ELR (cell line): ENCODE measurements at places on chromosomes 16 and 17.

- no peak for DNase-seq
Measured at GRCh38 chr17:7080456-7081041, 498 bp upstream of the CLEC10A start.

GRCh38 chr16:89442588-89442987 is 47.8 kb downstream of the ANKRD11 start:
- DNase-seq: no peak

- DNase-seq: no peak
Measured at GRCh38 chr16:66471716-66472393, 44.8 kb downstream of the BEAN1 start.

DNA sequence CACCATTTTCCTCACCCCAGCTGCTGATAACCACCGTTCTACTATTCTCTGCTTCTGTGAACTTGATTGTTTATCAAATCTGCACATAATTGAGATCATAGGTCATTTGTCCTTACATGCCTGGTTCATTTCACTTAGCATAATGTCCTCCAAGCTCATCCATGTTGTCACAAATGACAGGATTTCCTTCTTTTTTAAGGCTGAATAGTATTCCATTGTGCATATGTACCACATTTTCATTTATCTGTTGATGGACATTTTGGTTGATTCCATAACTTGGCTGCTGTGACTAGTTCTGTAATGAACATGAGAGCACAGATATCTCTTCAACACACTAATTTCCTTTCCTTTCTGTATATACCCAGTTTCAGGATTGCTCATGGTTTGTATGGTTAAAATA is 225.3 kb upstream of the TBX2 start:
- no peak for DNase-seq

DNA sequence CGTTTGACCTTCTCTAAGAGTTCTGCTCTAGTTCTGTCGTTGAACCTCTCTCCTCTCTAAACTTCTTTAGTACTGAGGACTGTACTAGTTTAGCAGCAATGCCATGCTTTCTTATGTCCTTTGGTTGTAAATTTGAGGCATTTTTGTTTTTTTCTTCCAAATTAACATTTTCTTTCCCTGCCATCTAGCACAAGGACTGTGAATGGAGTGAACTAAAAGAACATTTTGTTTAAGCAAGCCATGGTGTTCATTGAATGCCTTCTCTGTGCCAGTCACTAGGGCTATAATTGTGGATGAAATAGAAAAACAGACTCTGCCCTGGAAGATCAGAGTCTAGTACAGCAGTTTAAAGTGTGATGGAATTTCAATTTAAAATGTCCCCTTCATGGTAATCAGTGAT is 137.9 kb downstream of the FTO start:
- no peak for DNase-seq

- DNase-seq: no peak
Measured at GRCh38 chr16:48247311-48247710, at the start of gene ABCC11. TSS of gene ABCC11 (minus strand) at chr16:48247539. CDS start at chr16:48231921, 15,618 bp downstream.

DNA sequence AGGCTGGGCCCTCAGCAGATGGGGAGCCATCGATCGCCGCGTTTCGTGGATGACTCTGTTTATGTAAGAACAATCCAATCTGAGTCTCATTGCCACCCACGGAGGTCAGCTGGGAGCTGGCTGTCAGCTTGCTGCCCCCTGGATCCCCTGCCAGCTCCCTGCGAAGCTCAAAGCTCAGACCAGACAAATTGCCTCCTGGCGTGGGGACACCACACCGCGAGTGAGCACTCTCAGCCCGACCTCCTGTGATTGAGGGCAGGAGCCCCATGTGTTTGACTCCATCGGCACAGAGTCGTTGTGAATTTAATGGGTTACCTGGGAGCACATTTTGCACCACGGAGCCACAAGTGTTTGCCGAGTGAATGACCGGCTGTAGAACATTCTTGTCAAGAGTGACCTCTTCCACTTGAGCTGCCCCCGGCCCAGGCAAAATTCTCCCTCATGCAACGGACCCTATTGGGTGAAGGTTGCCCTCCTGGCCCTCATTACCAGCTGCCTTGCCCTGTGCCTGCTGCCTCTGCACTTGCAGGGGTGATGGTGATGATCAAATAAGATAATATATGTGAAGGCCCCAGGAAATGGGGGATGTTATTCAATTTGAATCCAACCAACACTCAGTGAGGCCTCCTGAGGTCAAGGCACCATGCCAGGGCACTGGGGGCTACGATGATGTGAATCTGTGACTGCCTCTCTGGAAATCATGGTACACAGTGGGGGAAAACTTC is 7.6 kb upstream of the GFAP start:
- no peak for DNase-seq

- no peak for DNase-seq
Measured at GRCh38 chr16:87849419-87850008, 19.8 kb downstream of the SLC7A5 start.

DNA sequence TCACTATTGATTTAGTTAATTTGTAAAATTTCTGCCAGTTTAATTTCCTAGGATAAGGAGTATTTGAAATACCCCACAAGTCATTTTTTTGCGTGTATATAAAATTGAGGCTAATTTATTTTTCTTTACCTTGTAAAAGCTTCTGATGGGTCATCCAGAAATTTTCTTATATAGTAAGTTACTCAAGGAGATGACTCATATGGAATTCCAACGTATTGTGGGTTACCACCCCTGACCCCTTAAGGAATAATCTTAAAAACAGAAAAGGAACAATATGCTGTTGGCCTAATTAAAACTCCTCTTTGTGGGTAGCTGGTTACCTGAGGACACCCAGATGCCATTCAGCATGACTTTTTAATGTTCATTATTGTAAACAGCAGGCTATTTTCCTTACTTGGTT is 13.6 kb downstream of the HEATR6 start:
- DNase-seq: peak; percentile 95

DNA sequence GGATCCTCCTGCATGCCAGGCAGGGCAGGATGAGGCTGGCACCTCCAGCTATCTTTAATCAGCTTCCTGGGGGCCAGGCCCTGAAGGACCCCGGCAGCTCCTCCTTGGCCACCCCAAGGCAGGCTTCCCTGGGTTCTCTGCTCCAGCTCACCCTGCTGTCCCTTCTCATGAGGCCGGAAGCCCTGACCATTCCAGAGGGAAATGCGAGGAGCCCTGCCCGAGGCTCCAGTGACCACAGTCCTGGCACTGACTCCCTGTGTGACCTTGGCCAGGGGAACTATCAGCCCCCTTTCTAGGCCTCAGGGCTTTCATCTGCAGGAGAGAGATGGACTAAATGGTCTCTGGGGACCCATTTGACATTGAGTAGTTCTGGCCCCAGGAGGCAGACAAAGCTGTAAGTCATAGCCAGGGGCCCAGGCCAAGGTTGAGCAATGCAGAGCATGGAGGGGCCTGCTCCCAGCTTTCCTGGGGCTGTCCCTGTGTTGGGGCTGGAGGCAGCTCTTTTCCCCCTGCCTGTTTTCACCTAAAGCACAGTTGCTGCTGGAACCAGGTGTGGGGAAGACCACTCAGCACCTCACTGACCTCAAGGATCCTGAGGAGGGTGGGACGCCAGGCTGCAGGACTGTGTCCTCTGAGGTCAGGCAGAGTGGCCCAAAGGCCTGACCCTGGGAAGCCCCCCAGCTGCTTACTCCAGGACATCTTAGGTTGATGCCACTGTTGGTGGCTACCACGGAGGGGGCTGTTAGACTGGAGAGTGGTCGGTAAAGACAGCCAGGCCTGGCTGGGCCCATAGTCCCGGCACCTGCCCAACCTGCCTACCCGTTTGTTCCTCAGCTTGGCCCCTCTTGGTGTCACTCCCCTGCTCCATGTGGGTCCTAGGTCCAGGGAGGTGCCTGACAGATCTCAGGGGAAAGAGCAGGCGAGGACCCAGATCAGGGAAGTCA is 8.1 kb downstream of the KCNH6 start:
- DNase-seq: no peak

DNA sequence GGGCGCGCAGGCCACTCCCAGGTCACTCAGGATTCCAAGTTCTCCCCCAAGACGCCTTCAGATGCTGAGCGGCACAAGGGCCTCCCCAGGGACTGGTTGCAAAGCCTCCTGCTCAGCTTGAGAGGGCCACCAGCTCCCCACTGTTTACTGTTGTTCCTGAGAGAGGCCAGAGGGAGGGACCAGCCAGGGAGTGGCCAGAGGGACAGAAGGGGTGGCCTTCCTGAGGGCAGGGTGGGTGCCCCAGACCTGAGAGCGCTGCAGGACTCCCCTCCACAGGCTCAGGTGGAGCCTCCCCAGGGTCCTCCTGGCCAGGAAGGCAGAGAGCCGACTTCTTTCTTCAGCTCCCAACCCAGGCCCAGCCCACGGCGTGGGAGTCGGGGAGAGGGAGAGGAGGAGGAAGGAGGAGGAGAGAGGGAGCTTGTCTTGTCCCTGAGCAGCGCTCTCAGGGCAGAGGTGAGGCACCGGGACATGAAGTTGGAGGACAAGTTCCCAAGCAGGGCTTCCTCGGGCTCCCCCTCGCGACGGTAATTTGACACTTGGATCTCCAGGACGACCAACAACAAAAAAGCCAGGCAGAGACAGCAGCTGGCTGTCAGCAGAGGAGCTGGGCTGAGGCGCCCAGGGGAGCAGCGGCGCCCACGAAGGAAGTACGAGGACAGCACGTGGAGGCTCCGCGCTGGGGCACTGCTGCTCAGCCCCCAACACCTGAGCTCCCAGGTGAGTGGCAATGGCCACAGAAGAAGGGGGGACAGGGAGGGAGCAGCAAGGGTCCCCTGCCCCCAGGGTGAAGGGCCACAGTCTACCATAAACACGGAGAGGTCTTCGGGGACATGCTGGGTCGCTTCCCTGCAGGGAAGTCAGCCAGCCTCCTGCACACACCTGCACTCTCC is 497 bp downstream of the SMIM5 start:
- peak; percentile 93 for DNase-seq

GRCh38 chr16:71724320-71724751 is at the start of gene PHLPP2:
TSS of gene PHLPP2 (minus strand) at chr16:71724701. CDS start at chr16:71714795, 9,906 bp downstream.
- DNase-seq: no peak

DNA sequence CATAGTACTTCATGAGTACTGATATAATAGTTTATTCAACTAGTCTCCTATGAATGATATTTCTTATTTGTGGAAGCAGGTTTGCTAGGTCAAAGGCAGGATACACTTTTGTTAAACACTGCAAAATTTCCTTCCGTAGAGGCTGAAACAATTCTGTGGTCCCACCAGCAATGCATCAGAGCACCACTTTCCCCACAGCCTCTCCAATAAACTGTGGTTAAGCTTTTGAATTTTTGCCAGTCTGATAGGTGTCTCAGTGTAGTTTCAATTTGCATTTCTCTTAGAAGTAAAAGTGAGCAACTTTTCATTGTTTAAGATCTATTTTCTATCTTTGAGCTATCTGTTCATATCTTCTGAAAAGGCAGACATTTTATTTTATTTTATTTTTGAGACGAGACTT is 36.4 kb upstream of the CORO6 start:
- no peak for DNase-seq

DNA sequence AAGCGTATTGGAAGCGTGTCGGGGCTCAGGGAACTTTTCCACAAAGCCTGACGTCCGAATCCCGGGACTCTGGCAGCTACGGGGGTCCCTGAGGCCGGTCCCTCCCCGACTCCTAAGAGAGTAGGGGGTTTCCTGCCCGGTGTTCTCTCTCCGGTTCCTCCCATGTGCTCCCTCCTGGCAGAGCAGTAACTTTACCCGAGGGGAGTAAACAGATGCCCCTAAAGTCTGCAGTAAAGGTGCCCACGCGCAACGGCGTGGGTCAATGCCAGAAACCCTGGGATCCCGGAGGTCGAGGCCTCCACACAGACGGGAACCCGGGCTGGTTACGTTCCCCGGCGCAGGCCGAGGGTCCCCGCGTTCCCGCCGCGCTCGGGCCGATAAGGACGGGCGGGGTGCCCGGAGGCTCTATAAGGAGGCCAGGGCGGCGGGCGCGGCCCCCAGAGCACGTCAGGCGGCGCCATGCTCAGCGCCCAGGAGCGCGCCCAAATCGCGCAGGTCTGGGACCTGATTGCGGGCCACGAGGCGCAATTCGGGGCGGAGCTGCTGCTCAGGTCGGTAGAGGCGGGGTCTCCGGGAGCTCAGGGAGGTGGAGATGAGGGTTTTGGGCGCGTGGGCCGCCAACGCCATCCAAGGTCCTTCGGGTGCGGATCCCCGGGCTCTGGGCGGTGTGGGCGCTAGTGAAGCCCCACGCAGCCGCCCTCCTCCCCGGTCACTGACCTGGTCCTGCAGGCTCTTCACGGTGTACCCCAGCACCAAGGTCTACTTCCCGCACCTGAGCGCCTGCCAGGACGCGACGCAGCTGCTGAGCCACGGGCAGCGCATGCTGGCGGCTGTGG is at the start of gene HBM:
Gene HBM, plus strand, starts transcription at position 440 of the 836 bp plus-strand sequence. Its CDS starts 20 bp downstream, at position 460.
- no peak for DNase-seq

GRCh38 chr17:3585826-3586225 is 23.4 kb downstream of the TRPV1 start:
- DNase-seq: no peak

GRCh38 chr17:12644623-12645022 is 21.1 kb upstream of the MYOCD start:
- DNase-seq: no peak

DNA sequence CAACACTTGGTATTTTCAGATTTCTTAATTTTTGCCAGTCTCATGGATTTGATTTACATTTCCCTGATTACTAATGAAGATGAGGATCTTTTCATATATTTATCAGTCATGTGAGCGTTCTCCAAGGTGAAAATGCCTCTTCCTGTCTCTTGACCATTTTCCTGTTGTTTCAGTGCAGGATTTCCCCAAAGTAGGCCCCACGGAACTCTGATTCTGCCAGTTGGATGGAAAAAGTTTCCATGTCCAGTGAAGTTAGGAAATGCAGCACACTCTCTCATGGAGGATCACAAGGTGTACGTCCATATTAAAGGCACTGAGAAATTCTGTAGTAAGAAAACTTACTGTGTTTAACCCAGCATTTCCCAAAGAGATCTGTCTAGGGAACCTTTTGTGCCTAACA is 16.5 kb upstream of the LIMD2 start:
- no peak for DNase-seq

DNA sequence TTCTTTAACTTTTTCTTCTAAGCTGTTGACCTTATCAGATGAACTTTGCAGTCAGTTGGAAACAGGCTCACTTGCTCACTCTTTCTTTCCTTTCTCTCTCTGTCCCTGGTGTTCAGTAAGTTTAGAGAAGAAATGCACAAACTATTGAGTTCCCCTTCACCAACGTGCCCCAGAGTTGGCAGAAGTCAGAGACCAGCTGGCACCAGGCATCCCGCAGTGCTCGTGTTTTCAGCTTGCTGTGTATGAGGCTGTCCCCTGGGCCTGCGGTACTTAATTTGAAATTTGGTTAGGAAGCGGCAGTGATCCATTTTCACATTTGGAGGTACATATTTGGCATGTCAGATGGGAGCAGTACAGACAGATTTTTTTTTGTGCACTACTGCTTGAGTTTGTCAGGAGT is 258.6 kb downstream of the SNX29 start:
- no peak for DNase-seq
